Thymus (tissue), 14 donors: ENCODE measurements at places on chromosomes 1 and 21. TPM values are rescaled to one million over a fixed set of nuclear protein-coding genes. Genes with fewer than 3 reads are reported as not detected.

Gene FOXO6
- 1.1 TPM for polyA plus RNA-seq

Gene FALEC
- 0.16 TPM for polyA plus RNA-seq

Gene MPL
- polyA plus RNA-seq = 0.02 TPM

Gene CGN
- polyA plus RNA-seq = 2.8 TPM

Gene PROX1
- polyA plus RNA-seq = 0.27 TPM

Gene TFF1
- 2.4 TPM for polyA plus RNA-seq

Gene TMPRSS2
- polyA plus RNA-seq = 2.5 TPM
